ENCODE measurements at places on chromosomes 5 and 9. TPM values are rescaled to one million over a fixed set of nuclear protein-coding genes. Genes with fewer than 3 reads are reported as not detected.

- DNase-seq: no peak
Observed at GRCh38 chr5:34576891-34577666, 79.0 kb upstream of the RAI14 start.

- DNase-seq: no peak
Observed at GRCh38 chr5:58048185-58048925, 411.5 kb downstream of the PLK2 start.

- no peak for DNase-seq
Observed at GRCh38 chr5:54745599-54745998, 228.0 kb downstream of the SNX18 start.

DNA sequence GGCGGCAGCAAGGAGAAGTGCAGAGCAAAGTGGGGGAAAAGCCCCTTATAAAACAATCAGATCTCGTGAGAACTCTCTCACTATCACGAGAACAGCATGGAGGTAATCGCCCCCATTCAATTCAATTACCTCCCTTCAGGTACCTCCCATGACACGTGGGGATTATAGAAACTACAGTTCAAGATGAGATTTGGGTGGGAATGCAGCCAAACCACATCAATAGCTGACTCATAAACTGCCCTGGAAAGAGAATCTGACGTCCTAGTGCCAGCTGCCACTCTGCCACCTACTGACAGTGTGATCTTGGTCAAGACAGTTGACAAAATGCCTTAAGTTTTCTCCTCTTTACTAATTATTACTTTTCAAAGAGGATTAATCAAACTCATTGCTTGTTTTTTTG lies 128.3 kb downstream of the GPBP1 start:
- DNase-seq: no peak

GRCh38 chr5:143541943-143542797 lies 138.7 kb upstream of the NR3C1 start:
- no peak for DNase-seq

DNA sequence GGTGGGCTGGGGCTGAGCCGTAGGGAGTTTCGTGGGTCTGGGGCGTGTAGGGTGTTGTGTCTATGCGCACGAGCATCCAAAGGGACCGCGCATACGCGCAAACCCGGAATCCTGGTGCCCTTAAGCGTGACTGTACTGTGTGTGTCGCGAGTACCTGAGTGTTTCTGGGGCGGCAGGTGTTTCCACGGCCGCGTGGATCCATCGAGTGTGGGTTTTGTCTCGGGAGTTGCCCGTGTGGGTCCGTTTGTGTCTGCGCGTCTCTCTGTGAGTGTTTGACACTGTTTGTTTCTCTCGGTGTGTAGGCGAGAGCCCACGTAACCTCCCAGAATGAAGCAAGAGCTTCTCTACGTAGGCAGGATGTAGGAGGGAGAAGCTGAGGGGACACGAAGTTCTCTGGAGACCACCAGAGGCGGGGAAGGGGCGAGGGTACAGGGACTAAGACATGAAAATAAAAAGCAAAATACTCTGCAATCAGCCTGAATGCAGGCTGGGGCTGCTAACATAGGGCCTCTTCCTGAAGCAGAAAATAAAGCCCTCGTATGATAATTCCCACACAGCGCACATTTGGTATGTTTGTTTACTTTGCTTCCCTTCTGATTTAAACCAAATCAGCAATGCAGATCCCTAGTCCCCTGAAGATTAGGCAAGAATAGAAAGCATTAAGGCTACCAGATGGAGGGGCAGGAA lies 588 bp upstream of the BRINP1 start:
- no peak for DNase-seq

- no peak for DNase-seq
Observed at GRCh38 chr9:78207319-78207718, 28.6 kb upstream of the CEP78 start.

GRCh38 chr9:93138171-93138764 lies 4.2 kb upstream of the NINJ1 start:
- DNase-seq: no peak

GRCh38 chr5:67696446-67696845 lies 499.8 kb upstream of the CD180 start:
- no peak for DNase-seq

The SWI5 gene
- total RNA-seq: 22.8 TPM
